Upper lobe of right lung (tissue), 1 donor: ENCODE measurements at places on chromosomes 1 and 21. TPM values are rescaled to one million over a fixed set of nuclear protein-coding genes. Genes with fewer than 3 reads are reported as not detected.

VAMP4 gene
- total RNA-seq, result 19.2 TPM

GPR153 gene
- 16.9 TPM for total RNA-seq

RBM11 gene
- total RNA-seq, result 1.7 TPM

MMP23B gene
- total RNA-seq, result 40.3 TPM

HMGCS2 gene
- not detected for total RNA-seq

TRPM2 gene
- total RNA-seq, result 10.0 TPM

POFUT2 gene
- total RNA-seq, result 29.0 TPM

TSPAN2 gene
- total RNA-seq, result 6.1 TPM

NEK7 gene
- 96.9 TPM for total RNA-seq

FYB2 gene
- total RNA-seq, result 1.7 TPM

LRRC8B gene
- total RNA-seq, result 22.3 TPM

GRCh38 chr1:201530741-201531531 lies 8.0 kb upstream of the NAV1 start:
- DNase-seq, result peak; percentile 77

- peak; percentile 26 for DNase-seq
Observed at GRCh38 chr1:109946511-109946910, 35.9 kb downstream of the CSF1 start.

DNA sequence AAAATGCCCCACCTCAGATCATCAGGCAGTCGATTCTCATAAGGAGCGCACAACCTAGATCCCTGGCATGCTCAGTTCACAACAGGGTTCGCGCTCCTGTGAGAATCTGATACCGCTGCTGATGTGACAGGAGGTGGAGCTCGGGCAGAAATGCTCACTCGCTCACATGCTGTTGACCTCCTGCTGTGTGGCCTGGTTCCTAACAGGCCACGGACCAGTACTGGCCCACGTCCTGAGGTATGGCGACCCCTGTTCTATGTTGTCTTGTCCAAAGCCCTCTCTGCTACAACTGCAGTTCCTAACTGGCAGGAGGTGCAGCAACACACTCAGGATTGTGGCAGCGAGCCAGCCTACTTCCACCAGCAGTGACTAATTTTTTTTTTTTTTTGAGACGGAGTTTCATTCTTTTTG lies 70.6 kb downstream of the CLSTN1 start:
- DNase-seq, result no peak

- DNase-seq, result no peak
Observed at GRCh38 chr1:53792806-53793205, 45.3 kb downstream of the NDC1 start.

DNA sequence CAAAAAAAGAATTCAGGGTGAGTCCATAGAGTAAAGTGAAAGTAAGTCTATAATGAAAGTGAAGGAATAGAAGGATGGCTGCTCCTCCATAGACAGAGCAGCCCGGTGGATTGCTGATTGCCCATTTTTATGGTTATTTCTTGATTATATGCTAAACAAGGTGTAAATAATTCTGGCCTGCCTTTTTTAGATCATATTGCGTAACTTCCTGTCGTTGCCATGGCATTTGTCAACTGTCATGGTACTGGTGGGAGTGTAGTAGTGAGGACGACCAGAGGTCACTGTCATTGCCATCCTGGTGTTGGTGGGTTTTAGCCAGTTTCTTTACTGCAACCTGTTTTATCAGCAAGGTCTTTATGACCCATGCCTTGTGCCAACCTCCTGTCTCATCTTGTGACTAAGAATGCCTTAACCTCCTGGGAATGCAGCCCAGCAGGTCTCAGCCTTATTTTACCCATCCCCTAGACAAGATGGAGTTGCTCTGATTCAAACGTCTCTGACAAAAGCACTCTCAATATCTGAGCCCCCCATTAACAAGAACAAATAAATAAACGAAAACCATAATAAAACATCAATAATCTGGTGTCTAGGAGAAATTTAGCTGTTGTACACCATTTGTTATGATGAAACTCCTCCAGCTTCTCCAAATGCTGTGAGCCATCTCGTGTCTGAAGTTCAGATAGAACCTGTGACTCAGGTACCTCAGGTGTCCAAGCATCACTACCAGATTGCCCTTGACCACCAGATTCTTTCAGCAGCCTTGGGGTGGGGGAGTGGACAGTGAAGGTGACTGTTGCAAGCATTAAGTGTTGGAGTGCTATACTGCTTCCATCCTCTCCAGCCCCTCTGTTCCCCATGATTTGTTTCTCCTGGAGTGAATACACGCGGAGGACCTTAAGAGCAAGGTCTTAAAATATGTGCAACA lies 36.0 kb downstream of the EBNA1BP2 start:
- DNase-seq, result no peak

GRCh38 chr1:108034396-108034795 lies 69.4 kb upstream of the VAV3 start:
- no peak for DNase-seq

- DNase-seq, result no peak
Observed at GRCh38 chr21:16454399-16454798, 724.6 kb downstream of the USP25 start.

- DNase-seq, result no peak
Observed at GRCh38 chr1:26794391-26794790, 6.6 kb downstream of the PIGV start.

DNA sequence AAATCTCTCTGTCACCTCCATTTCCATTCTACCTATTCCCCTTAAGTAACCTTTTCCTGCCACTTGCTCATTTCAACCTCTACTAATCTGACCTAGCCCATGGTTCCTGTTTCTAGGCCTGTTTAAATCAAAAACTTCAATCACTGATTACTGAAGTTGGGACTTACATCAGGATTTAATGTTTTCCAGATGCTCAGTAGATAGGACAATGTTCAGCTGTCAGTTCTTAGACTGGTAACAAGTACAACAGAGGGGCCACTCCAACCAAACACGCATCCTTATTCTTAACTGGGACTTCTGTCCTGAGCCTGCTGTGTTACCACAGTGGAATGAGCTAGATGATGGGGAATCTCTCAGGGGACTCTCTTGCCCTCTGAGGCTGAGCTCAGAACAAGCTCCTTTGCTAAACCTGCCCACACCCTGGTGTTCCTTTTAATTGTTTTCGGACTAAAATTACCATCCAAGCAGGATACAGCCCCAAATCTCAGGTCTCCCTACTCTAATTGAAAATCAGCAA lies 974.6 kb downstream of the TTLL7 start:
- DNase-seq, result no peak

GRCh38 chr1:170765712-170766330 lies 101.9 kb downstream of the PRRX1 start:
- DNase-seq, result no peak

DNA sequence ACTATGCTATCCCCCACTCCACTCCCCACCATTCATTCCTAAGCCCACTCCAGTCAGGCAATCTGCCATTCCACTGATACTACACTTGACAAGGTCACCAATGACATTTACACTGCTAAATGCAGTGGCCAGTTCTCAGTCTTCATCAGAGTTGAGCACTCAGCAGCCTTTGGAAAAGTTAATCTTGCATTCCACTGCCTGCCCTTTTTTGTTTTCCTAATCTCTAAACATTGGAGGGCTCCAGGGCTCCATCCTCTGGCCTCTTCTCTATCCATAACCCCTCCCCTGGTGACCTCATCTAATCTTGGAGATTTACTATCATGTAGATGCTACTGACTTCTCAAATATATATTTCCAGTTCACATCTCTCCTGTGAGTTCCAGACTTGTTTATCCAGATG lies 70.9 kb upstream of the S1PR1 start:
- no peak for DNase-seq

DNA sequence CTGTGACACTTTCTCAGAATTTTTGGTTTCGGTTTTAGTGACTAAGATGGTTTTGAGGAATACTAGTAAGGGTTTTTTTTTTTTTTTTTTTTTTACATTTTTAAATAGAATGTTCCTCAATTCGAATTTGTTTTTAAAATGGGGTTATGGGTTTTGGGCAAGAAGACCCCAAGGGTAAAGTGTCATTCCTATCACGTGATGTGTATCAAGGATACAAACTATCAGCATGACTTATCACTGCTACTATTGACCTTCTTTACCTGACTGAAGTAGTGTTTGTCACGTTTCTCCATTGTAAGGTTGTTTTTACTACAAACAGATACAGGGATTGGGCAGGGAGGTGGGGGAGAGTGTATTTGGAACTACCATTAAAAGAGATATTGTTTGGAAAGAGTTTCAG lies 781.1 kb upstream of the ADGRL4 start:
- no peak for DNase-seq

- no peak for DNase-seq
Observed at GRCh38 chr1:53568540-53568939, 109.3 kb downstream of the DMRTB1 start.

DNA sequence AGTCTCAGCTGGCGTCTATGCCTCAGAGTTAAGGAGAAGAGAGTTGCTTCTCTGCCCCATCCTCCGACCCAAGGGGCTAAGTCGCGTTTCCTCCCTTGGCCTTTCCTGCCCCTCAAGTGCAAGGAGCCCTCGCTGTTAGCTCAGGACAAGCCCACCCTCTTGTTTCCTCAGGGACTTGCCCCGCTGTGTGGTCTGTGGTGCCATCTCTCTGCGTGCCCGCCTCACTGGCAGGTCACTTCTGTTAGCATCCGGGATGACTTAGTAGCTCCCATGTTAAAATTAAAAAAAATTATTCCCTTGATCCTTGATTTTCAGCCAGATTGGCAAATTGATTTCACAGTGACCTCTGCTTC lies 96.5 kb downstream of the PCBP3 start:
- DNase-seq, result no peak

- peak; percentile 95 for DNase-seq
Observed at GRCh38 chr1:99849744-99850458, at the start of gene AGL. AGL (plus strand) TSS chr1:99850361; CDS start chr1:99851043, 682 bp downstream.

DNA sequence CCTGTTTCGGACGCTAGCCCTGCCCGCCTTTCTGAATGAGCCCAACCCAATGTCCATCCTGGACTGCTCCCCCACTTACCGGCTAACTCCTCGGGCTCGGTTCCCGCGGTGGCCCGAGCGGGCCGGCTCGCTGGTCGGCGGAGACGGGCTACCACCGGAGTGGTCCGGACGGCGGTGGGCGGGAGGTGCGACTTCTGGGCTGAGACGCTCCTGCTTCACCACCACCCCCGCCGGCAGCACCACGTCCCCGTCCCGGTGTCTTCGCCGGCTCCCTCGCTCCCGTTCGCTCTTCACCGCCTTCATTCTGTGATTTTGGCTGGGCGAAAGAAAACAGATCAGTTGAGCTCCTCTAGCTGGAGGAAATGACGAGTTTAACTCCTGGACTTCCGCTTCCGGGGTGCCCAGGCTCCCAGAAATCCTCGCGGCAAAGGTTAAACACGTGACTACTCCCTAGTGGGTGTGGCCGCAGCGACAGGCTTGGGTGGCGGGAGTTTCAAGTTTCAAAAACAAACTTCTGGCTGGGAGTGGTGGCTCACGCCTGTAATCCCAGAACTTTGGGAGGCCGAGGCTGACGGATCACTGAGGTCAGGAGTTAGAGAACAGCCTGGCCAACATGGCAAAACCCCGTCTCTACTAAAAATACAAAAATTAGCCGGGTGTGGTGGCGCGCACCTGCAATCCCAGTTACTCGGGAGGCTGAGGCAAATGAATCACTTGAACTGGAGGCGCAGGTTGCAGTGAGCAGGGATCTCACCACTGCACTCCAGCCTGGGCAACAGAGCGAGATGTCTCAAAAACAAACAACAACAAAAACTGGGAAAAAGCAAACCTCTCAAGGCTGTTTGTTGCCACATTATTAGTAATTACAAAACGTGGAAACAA lies at the start of gene SNIP1:
SNIP1 (minus strand) TSS at position 367 of the 882 bp plus-strand sequence; CDS start at position 303, 64 bp downstream.
- DNase-seq, result peak; percentile 92

DNA sequence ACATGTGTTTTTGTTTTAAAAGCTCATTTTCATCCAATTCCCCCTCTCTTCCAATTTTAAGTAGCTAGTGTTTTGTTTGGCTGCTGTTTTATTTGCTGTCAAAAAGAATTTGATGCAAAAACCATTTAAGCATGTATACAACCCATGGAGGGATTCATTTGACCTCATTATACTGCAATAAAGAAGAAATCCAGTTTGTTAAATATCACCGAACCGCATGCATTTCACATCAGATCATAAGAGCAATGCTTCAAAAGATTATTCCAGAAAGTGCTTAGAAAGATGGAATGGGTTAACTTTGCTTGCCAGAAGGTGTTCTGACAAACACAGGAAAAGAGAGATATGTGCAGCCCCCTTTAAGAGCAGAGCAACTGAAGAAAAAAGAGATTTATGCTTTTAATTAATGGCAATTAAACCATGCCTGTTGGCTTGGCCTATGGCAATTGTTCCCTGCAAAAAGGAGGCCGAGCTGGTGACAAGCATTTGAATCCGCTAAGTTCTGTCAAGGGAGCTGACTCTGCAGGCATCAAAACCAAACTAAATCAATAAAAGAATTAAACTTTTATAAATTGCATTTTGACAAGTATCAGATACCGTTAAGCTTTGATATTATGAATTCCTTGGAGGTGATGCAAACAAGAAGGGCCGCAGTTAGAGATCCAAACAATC lies 14.4 kb upstream of the BARHL2 start:
- DNase-seq, result no peak

- DNase-seq, result no peak
Observed at GRCh38 chr21:33541105-33541711, 709 bp downstream of the GART start.

DNA sequence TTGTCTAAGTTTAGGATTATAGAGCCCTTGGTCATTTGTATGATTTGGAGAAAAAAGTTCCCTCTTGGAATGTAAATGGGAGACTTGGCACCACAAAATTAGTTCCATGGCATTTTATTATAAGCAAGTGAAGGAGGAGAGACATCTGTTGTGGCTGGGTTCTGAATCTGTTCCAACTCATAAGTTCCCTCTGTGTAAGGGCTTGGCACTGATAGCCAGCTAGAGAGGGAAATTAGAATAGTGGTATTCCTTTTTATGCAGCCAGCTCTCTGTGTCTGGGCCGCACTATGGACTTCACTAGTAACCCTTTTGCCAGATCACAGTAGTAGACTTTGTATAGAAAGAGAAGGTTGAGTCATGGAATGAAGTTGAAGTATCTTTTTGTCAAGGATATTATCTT lies 31.1 kb downstream of the GNAI3 start:
- no peak for DNase-seq

DNA sequence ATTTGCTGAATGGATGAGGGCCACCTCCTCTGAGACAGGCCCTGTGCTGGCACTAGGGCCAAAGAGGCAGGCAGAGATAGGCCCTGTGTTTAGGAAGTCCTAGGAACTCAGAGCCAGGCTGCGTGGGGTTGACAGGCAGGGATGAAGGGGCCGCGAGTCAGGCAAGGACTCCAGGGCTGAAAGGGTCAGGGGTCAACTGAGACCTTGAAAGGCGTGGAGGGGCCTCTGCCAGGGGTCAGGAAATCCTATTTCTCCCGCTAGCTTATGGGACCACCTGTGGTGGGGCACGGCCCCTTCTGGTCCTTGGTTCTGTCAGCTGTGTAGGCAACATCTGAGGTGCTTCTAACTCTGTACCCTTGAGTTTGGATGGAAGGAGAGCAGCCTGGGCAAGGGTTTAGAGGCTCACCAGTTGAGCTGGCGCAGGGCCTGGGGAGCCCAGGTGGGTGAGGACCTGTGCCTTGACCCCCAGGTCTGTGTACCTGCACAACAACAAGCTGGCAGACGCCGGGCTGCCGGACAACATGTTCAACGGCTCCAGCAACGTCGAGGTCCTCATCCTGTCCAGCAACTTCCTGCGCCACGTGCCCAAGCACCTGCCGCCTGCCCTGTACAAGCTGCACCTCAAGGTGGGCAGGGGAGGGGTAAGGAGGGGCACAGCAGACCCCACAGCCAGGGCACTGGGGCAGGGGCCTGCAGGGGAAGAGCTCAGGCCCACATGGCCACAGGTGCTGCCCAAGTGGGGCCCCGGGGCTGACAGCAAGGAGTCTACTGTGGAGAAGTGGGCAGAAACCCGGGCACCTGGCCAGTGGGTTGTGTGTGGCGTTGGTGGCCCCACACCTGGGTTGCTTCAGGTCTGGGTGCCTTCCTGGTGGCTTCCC lies 14.9 kb downstream of the PODN start:
- peak; percentile 54 for DNase-seq
